Stimulated activated CD4-positive, alpha-beta T cell treated with anti-CD3 and anti-CD28 coated beads, Interleukin-1b, Interleukin-23, amount 100 ng/mL, for 1 hour (primary cell): ENCODE measurements at places on chromosomes 4 and X.

- no peak for DNase-seq
These were observed 147.8 kb upstream of the KLF3 start for GRCh38 chr4:38516190-38516589.

- DNase-seq = no peak
These were observed 257.0 kb downstream of the IDS start for GRCh38 chrX:149248073-149248625.

GRCh38 chr4:7660176-7661039 is 225.7 kb upstream of the PSAPL1 start:
- no peak for DNase-seq

- no peak for DNase-seq
These were observed 20.4 kb upstream of the SEPSECS start for GRCh38 chr4:25180524-25181131.

GRCh38 chr4:136749989-136750388 is 782.3 kb downstream of the PCDH18 start:
- no peak for DNase-seq

DNA sequence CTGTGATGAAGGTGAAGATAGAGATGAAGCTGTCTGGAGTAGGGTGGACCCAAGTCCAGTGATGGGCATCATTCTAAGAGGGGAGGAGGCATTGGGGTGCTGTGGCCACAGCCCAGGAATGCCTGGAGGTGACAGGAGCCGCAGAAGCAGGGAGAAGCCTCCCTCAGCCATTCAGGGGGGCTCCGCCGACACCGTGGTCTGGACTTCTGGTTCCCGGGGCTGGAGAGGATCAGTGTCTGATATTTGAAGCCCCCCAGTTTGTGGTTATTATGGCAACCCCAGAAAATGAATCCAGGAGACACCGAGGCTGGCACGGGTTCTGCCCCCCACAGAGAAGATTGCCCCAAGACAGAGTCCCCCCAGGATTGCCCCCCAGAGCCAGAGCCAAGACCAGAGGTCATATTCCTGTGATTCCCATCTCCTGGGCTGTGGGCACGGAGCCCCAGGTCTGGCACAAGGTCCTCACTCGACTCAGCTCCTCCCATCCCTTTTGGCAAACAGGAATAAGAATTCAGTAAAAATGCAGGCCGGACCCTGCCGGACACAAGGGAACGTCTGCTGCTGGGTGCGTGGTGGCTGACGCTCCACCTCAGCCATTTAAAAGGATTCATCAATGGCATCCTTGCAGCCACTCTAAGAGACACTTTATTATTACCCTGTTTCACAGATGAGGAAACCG is 116.6 kb downstream of the CPZ start:
- no peak for DNase-seq

- no peak for DNase-seq
These were observed at the start of gene CRMP1 for GRCh38 chr4:5893004-5893580. Gene CRMP1 (minus strand): TSS chr4:5893086. CDS start chr4:5892969, 117 bp downstream.

GRCh38 chr4:156102411-156102810 is 148.7 kb upstream of the CTSO start:
- DNase-seq = no peak

GRCh38 chr4:2834001-2834921 is 9.4 kb upstream of the ADD1 start:
- DNase-seq = no peak

- DNase-seq = no peak
These were observed 32.4 kb downstream of the ATP2B3 start for GRCh38 chrX:153549807-153550206.

DNA sequence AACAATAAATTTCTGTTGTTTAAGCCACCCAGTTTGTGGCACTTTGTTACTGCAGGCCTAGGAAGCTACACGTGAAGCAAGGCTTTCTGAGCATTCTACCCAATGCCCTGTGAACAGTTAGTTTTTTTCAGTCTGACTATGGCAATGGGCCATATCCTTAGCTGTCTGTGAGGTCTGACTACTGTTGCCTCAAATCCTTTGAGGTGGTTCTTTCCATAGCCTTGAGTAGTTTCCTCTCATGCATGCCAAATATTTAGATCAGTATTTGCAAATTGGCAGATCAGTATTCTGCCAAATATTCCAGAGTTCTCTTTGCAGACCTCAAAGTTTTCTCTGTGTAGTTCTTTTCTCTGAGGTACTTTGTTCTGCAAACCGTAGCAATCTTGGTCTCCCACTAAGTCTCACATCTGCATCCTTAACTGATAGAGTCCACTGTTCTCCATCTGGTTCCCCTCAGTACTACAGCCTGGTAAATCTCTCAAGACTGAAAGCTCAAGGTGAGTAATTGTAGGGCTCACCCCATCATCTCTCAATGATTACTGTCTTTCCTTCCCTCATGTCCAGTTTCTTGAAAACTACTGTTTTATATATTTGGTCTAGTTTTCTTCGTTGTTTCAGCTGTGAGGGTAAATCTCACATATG is 984.9 kb upstream of the INTU start:
- no peak for DNase-seq

DNA sequence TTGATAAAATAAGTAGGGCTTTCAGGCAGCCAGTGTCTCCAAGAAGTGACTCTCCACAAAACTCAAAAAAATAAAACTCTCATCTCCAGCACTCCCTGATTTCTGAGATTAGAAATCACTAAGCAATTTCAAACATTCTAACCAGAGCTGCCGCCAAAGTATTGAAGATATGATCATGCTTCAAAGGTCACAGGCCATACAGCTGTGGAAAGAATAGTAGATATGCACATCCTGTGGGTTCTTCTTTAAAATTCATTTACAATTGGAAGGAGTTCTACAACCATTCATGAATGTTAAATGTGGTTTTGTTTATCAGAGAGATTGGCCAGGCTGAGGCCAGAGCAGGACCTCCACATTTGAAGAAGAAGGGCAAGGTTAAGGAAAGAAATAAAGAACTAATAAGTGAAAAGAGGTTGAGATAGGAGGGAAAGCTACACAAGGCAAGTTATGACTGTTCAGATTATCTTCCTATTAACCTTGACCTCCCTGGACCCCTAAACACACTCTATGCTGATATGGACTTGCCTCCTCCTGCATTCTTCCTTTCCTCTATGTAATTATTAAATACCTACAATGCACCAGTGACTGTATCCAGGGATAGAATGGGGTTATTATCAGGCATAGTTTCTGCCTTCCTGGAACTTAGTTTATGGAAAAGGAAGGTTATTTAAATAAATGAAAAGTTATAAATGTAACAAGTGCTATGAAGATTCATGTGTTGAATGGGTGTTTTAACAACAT is 56.4 kb downstream of the USP38 start:
- DNase-seq = no peak

GRCh38 chrX:131762802-131763234 is 218.9 kb downstream of the OR13H1 start:
- DNase-seq = no peak

DNA sequence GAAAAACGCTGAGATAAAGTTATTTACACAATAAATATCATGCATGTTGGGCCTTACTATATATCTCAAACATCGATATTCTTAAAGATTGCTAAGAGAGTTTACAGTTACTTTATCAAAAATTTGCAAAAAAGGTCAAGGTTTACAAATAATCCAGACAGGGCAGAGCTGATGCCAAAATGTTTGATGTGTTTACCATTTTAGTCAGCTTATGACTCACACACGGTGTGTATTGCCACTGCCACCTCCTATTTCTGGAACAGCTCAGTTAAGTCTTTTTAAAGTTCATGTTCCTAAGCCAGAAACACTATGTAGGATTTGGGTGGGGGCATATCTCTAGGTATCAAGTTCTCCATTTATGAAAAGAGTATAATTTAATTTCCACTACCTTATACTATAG is 580.6 kb downstream of the INPP4B start:
- no peak for DNase-seq

GRCh38 chrX:28920153-28920943 is 333.1 kb downstream of the IL1RAPL1 start:
- no peak for DNase-seq

DNA sequence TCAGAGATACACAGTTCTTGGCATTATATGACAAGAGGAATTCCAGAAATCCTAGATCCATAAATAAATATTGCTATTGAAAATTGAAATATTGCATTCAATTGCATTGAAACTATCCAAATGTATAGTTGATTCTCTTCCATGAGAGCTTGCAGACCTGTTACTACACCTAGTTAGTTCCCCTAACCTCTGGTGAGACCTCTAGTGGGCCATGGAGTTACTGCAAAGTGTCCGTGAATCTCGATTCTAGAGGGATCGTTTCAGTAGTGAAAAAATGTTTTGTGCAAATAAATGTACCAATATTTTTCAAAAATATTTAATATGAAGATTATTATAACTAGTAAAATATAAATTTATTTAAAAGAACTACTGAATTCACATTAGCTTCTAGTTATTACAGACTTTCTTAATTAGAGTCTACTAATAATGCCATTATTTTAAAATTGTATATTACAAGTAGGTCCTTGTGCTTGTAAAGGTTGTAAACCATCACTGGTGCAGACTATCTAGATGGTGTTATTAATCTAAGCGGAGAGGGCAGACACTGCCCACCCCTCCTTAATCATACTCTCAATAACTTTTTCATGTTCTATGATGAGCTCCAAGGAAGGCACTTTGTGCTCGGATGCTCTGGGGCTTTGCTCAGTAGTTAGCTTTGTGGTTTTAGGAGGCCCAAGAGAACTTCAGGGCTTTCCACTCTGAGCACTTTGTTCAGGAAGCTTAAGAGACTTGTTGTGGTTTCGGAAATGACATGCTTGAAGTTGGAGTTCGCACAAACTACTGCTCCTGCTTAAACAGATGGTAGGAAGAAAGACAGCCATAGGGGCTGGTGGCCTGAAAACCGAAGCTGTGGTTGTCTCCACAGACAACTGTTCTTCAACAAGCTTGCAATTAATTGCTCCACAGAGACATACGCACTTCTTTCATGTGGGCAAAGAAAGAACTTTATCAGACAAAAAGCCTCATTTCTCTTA is 42.8 kb downstream of the IL21 start:
- DNase-seq = peak; percentile 26

DNA sequence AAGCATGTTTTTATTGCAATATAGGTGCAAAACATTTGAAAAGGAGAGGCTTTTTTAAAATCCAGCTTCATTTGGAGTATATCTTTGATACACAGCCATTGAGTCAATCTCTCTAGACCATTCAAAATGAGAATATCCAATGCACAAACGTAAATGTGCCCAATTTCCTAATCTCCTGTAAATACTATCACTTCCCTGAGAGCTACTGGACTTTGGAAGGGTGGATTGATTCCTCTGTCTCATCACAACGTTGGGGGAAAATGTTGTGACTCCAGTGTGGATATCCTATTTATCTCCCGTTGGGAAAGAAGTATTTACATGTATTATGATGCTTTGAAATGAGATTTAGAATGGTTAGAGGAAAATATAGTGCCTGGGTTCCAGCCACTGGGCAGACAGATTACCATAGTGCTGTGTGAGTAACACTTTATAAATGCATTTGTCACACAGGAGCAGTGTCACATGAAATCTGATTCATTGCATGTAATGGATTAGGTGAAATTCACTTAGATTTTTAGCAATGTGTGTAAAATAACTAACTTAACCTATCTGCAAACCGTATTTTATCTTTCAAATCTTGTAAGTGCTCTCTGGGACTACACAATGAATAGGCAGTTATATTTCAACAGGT is 64.4 kb upstream of the VCX3A start:
- no peak for DNase-seq

GRCh38 chr4:155079871-155080270 is 128.6 kb upstream of the NPY2R start:
- DNase-seq = no peak
